Activated CD8-positive, alpha-beta memory T cell treated with anti-CD3 and anti-CD28 coated beads for 48 hours (primary cell): ENCODE measurements at places on chromosomes 16 and 17.

DNA sequence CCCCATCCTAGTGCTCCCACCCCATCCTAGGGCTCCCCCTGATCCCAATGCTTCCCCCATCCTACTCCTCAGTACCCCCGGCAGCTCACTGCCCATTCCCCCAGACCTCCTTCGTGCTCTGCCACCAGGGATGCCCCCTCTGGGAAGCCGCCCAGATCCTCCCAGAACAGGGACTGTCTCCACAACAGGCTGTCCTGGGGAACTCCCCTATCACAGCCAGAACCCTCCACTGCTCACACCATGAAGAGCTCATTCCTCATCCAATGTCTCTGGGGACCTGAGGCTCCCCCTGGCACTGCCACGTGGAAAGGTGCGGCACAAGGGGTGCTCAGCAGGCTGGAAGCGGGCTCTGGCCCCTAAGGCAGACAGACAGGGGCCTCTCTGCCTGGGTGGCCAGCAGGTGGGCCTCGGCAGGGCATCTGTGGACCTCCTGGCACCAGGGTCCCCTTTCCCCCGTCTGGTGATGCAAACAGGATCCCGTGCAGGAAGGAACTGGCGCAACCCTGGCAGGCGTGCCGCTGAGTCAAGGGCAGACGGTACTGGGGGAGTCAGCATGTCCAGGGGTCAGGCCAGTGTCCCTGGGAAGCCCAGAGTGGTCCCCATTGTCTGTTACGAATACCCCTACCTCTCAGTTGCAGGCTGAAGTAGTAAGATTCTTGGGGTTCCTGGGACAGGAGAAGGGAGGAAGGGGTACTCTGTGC, 14.8 kb upstream of the PVALEF start:
- no peak for DNase-seq

DNA sequence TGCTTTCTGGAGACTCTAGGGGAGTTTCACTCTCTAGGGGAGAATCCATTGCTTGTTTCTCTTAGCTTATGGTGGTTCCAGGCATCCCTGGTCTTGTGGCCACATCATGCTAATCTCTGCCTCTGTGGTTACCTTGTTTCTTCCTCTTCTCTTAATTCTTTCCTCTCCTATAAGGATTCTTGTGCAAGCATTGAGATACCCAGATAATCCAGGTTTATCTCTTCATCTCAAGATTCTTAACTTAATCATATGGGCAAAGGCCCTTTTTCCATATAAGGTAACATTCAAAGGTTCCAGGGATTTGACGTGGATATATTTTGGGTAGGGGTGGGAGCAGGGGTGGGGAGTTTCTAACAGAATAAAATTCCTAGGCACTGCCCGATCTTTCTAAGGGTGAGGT, 32.6 kb downstream of the FAM20A start:
- no peak for DNase-seq

GRCh38 chr16:55908641-55909040, 33.5 kb upstream of the CES5A start:
- no peak for DNase-seq

GRCh38 chr17:49748223-49748622, 15.7 kb downstream of the FAM117A start:
- no peak for DNase-seq

- no peak for DNase-seq
Observed at GRCh38 chr17:1491443-1492248, 840 bp downstream of the MYO1C start.

GRCh38 chr17:78667741-78668640, 90.8 kb upstream of the DNAH17 start:
- DNase-seq, result no peak

DNA sequence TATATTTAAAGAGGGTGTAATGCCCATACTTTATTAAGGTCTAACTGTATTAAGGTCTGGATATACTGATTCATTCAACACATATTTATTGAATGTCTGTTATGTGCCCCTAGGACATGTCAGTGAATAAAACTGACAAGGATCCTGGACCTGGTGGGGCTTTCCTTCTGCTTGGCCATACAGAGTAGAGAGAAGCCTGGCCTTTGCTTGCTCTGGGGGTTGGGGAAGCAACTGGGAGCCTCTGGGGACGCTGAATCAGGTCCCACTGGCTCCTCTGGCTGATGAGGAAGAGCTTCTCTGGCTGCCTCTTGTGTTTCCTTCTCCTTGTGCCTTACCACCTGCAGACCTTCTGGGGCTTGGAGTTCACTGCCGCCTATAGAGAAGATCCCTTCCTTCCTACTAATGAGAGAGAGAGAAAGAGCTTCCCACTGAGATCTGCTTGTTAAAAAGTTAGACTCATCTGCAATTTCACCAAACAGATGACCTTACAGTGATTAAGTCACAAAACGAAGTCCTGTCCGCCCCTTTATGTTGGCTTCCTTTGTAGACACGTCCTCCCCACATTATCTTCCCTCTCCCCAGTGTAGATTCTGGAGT, 49.7 kb downstream of the MSI2 start:
- no peak for DNase-seq

DNA sequence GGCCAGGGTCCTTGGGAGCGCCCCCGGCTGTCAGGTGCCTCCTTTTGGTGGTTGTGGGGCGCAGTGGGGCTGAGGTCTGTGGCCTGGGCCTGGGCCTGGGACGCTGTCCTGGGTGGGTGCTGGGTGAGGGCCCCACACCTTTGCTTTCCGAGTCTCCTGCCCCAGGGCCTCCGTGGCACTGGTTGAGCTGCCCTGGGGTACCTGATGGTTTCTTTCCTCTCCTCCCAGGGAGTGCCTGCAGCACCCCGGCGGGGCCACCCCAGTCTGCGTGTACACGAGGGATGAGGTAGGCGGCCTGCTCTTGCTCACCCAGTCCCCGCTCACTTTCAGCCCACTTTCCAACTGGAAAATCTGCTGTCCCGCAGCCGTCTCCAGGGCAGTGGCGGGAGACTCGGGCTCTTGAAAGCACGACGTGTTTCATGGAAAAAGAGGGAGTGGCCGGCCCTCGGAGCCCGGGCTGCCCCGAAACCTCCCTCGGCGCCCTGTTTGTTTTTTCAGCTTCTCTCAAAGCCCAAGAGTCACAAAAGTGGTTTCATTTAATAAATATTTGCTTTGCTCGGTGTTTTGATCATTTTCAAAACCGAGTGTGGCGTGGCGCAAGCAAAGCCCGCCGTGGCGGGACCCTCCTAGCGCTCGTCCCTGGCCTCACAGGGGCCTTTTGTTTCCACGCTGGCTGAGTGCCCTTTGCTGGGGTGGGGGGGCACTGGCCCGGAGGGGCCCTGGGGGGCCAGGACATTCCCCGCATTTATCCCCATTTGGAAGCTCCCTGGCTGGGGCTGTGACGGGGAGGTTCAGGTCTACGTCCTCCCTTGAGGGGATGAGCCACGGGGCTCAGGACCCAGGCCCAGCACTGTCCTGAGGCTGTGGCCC, 17.4 kb downstream of the ASPSCR1 start:
- DNase-seq, result no peak

GRCh38 chr16:47687694-47688093, 226.6 kb downstream of the PHKB start:
- DNase-seq, result no peak

DNA sequence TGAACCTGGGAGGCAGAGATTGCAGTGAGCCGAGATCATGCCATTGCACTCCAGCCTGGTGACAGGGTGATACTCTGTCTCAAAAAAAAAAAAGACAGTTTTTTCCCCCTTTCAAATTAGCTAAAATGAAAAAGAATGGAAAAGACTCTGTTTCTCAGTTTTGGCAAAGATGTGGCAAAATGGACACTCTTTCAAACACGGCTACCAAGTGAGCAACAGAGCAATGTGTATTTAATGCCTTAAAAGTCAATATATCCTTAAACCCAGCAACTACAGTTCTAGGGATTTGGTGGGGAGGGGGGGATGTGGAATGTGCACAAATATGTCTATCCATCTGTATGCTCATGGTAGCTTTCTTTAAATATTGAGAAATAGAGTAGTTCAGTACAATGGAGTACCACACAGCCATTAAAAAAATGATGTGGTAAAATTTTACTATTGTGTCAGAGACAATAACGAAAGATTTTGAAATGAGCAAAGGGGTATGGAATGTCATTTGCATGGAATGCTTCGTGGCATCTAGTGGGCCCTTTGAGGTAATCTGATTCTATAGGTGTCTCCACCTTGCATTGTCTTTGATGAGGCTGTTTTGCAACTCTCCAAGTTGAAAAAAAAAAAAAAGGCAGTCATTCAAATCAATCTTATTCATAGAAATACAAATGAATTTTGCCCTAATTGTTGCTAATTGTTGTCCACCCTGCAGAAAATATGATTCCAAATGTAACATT, 108.1 kb downstream of the AXIN2 start:
- no peak for DNase-seq

GRCh38 chr16:73171901-73172240, 123.9 kb upstream of the ZFHX3 start:
- DNase-seq, result no peak

- no peak for DNase-seq
Observed at GRCh38 chr17:3972281-3972731, 8.1 kb upstream of the ATP2A3 start.

GRCh38 chr17:29347831-29348629, 42.1 kb upstream of the TAOK1 start:
- no peak for DNase-seq

- no peak for DNase-seq
Observed at GRCh38 chr17:6755281-6755680, 565 bp upstream of the XAF1 start.

DNA sequence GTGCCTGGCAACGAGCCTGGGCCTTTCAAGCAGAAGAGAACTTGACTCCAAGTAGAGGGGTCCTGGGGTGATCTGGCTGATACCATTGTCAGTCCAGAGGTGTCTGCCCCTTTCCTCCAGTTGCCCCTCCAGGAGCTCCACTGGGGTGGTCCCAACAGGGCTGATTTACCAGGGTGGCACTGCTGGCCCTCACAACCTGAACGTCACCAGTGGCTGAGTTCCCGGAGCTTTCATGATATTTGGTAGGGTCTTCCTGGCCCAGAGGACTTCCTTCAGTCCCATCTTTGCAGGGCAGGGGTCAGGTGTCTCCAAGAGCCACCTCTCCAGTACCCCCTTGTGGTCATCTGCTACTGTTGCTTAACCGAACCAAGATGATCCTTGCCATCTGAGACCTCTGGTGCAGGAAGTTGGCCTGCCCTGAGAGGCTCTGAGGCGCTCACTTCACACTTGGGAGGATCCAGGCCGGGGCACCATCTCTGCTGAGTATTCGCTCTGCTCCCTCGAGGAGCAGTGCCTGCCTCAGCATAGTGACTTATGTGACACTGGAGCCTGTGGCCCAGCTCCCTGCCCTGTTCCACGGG, 3.5 kb downstream of the LIMD2 start:
- DNase-seq, result no peak

DNA sequence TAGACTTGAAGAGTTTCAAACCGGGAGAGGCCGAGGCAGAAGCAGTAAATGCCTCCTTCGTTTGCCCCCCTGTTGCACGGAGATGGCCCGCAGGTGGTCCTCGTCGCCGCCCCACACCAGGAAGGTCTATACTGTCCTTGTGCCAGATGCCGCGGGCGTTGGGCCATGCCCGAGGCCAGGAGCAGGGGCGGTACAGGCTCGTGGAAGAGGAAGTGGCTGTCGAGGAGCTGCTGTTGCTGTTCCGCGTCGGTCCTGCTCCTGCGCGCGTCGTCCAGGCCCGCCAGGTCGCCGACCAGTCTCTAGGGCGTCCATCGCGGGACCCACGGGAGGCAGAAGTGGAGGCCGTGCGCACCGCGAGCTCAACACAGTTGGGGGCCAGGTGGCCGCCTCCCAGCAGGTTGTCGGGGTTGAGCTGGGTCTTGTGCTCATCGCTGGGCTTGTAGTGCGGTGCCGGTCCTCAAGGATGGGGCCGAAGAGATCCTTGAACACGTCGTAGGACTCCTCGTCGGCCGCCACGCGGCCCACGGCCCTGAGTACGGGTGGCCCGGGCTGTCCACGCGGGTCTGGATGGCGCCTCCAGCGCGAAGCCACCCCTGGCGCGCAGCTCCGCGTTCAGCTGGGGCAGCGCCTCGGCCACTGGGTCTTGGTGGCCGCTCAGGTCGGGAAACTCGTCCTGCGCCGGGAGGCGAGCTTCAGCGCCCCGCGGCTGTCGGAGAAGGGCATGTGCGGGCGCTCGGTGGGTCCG, 13.1 kb upstream of the C16orf87 start:
- DNase-seq, result no peak

DNA sequence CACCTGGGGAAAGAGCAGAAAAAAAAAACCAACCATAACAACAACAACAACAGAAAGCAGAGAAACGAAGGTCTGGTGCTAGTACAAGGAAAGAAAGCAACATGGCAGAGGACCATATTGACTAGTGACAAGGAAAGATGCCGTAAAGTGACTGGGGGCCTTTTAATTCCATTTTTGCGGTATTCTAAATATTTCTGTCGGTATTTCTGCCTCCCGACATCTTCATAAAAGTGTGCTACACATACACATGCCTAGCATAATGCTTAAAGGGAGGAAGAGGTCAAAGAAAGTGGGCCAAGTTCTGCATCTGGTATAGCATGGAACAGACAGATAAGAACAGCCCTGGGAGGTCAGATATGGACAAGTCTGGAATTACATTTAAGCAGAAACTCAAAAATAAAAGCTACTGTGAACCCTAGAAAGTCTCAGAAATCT, 19.5 kb upstream of the RNF43 start:
- no peak for DNase-seq

DNA sequence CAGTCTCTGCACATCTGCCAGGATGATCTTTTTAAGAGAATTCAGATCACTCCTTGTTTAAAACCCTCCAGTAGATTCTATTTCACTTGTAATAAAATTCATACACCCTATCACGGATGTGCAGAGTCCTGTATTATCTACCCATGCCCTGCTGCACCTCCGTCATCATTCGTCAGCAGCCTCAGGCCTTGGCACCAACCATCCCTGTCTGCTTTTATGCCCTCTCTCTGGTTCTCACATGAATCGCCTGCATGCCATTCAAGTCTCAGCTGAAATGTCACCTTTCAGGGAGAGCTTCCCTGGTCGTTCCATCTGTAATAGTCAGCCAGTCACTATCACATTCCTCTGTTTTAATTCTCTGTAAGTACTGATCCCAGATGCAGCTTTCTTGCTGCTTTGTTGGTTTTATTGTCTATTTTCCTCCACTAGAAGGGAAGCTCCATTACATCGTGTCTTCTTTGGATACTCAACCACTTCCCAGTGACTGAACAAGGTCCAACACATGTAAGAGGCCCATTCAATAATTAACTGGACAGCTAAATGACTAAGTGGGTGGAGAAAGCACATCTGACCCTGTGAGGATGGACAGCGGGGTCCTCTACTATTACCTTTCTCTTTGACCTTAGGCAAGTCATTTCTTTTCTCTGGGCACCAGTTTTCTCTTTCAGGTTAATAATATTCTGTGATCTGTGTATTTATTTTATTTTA, 81.2 kb upstream of the GOT2 start:
- DNase-seq, result no peak

DNA sequence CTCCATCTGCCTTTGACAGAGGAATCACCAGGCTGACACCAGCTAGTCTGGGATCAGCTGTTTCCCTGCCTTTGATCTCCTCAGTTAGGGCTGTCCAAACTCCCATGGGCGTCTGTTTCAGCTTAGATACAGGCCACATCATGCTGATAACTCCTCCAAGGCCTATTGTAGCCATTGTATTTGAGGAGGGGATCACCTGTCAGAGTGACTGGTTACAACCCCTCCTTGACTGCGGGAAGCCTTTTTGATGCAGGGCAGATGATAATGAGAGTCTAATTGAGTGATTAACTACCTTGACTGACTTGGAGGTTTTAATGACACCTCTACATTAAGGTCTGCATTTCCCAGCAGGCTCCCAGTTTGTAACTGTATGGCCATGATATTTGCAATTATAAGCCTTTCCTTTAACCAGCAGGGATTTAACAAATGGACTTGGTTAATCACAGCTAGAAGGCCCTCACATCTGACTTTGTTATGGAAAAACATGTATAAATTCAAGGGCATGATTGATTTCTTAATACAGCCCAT, 863.5 kb downstream of the KCNJ2 start:
- no peak for DNase-seq
